Mesothelial cell of epicardium (in vitro differentiated cells): ENCODE measurements at places on chromosomes 13 and 19. TPM values are rescaled to one million over a fixed set of nuclear protein-coding genes. Genes with fewer than 3 reads are reported as not detected.

OXGR1 gene
- 0.18 to 0.38 TPM (median 0.35 TPM) in 3 replicates for total RNA-seq

- DNase-seq: peak; percentile 86
Measured at GRCh38 chr19:55484593-55485438, at the start of gene NAT14. TSS of gene NAT14 (plus strand) at chr19:55485188. CDS start at chr19:55485709, 521 bp downstream.

GRCh38 chr13:103926118-103926517 is 859.9 kb upstream of the SLC10A2 start:
- DNase-seq: no peak

GRCh38 chr19:55464662-55465054 is at the start of gene C19orf85:
TSS of gene C19orf85 (minus strand) at chr19:55464751. CDS start at chr19:55464554, 197 bp downstream.
- DNase-seq: no peak

DNA sequence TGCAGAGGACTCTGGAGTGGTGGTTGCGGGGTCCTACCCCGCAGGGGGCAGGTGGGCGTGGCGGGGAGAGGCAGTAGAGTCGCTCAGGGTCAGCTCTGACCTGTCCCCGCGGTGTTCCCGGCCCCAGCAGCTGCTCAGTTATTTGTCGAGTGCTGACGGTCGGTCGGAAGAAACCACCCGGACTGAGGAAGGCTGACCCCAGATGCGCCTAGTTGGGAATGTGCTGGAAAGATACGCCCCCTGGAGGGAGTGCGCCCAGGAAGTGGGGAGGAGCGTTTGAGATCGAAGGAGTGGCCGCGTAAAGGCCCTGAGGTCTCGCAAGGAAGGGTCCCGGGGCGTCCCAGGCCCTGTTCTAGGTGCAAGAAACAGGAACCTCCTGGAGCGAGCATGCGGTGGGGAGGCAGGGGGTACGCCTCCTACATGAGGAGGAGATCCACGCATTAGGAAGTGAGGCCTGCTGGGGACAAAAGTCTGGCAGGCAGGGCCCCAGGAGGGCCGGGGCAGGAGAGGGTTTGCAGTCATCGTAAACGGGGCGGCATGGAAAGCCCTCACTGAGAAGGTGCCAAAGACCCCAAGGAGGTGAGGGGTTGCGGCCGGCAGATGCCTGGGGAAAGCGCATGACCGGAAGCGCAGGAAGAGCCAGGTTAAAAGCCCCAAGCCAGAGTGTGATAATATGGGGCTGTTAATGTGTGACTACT is 9.2 kb downstream of the CCDC8 start:
- DNase-seq: no peak

GRCh38 chr13:29503041-29503837 is 92.2 kb downstream of the SLC7A1 start:
- no peak for DNase-seq

DNA sequence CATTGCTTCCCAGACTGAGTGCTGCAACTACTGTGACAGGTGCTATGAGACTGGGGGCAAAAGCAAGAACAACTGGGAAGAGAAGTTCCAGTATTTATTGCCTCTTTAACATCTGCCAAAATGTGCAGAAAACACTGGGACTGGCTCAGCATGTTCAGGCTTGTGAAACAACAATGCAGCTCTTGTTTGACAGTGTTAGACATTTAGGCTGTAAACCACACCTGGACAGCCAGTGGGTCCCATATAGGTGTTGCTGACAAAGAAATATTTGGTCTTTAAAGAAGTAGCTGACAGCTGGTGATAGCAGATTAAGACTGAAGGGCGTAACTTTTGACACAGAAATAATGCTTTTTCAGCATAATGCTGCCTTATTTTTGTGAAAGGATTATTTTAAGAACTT is 88.1 kb downstream of the STOML3 start:
- no peak for DNase-seq

LGALS7B gene
- total RNA-seq: 1.2 TPM in 1 of 3 replicates, not detected in the others

UQCRFS1 gene
- total RNA-seq: 24.9 to 26.1 TPM (median 25.5 TPM) in 3 replicates
